ENCODE measurements at places on chromosomes 7 and 10.

- no peak for DNase-seq
Measured at GRCh38 chr10:52053497-52053896, 260.6 kb upstream of the DKK1 start.

- no peak for DNase-seq
Measured at GRCh38 chr7:135714534-135715009, 13.4 kb downstream of the SLC13A4 start.

GRCh38 chr10:1530871-1531517 is 206.3 kb downstream of the ADARB2 start:
- DNase-seq, result no peak

DNA sequence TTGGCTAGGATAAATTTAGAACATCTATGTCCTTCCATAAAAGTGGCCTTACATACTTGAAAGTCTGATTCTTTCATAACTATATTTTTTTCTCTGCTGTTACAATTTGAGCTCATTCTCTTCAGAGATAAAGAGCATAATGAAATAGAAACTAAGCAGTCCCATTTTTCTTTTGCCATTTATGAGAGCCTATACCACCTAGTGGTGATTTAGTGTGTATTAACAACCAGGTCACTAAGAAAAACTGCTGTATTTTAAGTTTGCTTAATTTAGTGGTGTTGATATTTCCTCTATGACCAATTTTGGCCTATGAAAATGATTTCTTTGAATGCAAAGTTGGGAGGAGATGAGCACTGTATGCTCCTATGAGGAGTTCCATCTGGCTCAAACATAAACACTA is 88.7 kb upstream of the ZWINT start:
- no peak for DNase-seq

GRCh38 chr10:114553436-114553835 is 104.6 kb downstream of the ABLIM1 start:
- no peak for DNase-seq

GRCh38 chr7:155360495-155361345 is 63.0 kb downstream of the INSIG1 start:
- peak; percentile 50 for DNase-seq

Measured in naive B cell (primary cell).